Esophagus squamous epithelium (tissue), 5 donors: ENCODE measurements at places on chromosomes 16 and 17. TPM values are rescaled to one million over a fixed set of nuclear protein-coding genes. Genes with fewer than 3 reads are reported as not detected.

LONP2 gene
- 30.9 TPM for total RNA-seq

PMFBP1 gene
- 1.1 TPM for total RNA-seq

KRTAP4-9 gene
- total RNA-seq = not detected

KRTAP4-3 gene
- total RNA-seq = not detected

C16orf46 gene
- 0.38 TPM for total RNA-seq

RND2 gene
- not detected for total RNA-seq

SLC12A3 gene
- total RNA-seq = not detected

DNA sequence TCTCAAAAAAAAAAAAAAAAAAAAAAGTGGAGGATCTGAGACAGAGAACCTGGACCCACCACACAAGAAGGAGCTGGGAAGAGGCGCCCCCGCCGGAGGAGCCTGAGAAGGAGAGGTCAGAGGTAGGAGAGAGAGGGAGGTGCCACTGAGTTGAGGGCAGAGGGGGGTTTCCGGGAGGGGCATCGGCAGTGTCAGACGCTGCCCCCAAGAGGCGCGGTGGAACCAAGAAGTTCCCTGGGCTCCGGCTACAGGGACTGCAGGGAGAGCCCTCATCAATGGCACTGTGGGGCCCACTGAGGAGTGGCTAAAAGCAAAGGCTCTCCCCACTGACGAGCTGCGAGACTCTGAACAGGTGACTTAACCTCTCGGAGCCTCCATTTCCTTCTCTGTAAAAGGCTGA is 4.2 kb downstream of the CCDC42 start:
- H3K4me3 ChIP-seq = no peak overlapping the region
- peaks cover under 1% of the 10 kb centered on the region for H3K4me1 ChIP-seq
- H3K27me3 ChIP-seq = no peaks in the 10 kb centered on the region
- H3K36me3 ChIP-seq = no peaks in the 10 kb centered on the region
- no peak overlapping the region for H3K27ac ChIP-seq

DNA sequence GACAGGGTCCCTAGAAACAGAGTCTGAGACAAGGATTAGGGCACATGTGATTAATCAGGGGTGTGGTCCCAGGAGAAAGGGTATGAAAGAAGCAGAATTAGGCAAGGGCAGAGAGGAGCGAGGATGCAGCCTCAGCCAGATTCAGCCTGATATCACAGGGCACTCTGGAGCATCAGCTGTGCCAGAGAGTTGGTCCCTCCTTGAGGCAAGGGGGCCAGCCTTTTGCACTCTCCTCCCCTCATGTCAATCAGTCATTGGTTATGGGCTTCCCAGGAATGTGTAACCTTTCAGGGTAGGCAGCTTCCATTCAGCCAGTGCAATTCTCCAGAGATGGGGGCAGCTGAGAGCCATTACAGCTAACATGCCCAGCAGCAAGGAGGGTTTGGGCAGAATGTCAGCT is 152.6 kb upstream of the LHX1 start:
- H3K27ac ChIP-seq = no peak overlapping the region
- H3K27me3 ChIP-seq = no peaks in the 10 kb centered on the region
- H3K4me1 ChIP-seq = no peaks in the 10 kb centered on the region
- no peaks in the 10 kb centered on the region for H3K36me3 ChIP-seq

GRCh38 chr17:8692916-8693315 is 51.7 kb downstream of the CCDC42 start:
- H3K36me3 ChIP-seq = no peaks in the 10 kb centered on the region
- DNase-seq = no peak
- no peak overlapping the region for H3K27ac ChIP-seq
- no peak overlapping the region for H3K4me3 ChIP-seq
- no peaks in the 10 kb centered on the region for H3K27me3 ChIP-seq
- H3K4me1 ChIP-seq = no peaks in the 10 kb centered on the region

GRCh38 chr16:23857881-23858269 is 22.1 kb downstream of the PRKCB start:
- H3K4me1 ChIP-seq = no peaks in the 10 kb centered on the region
- no peak for DNase-seq
- H3K36me3 ChIP-seq = no peaks in the 10 kb centered on the region
- H3K4me3 ChIP-seq = no peak overlapping the region
- no peak overlapping the region for H3K27ac ChIP-seq

GRCh38 chr17:18860161-18860972 is 2.4 kb downstream of the PRPSAP2 start:
- H3K4me1 ChIP-seq = peaks cover 20% of the 10 kb centered on the region
- H3K36me3 ChIP-seq = no peaks in the 10 kb centered on the region
- no peaks in the 10 kb centered on the region for H3K27me3 ChIP-seq
- H3K27ac ChIP-seq = peak overlapping the region; percentile 10
- no peak for DNase-seq

GRCh38 chr17:81428948-81429774 is 33.9 kb downstream of the BAHCC1 start:
- peaks cover 63% of the 10 kb centered on the region for H3K4me1 ChIP-seq
- DNase-seq = no peak
- no peaks in the 10 kb centered on the region for H3K36me3 ChIP-seq
- no peaks in the 10 kb centered on the region for H3K27me3 ChIP-seq

GRCh38 chr17:33464669-33465280 is 171.7 kb upstream of the ASIC2 start:
- no peak for DNase-seq
- no peaks in the 10 kb centered on the region for H3K27me3 ChIP-seq
- no peak overlapping the region for H3K4me3 ChIP-seq
- H3K27ac ChIP-seq = no peak overlapping the region
- H3K36me3 ChIP-seq = no peaks in the 10 kb centered on the region
- H3K4me1 ChIP-seq = no peaks in the 10 kb centered on the region

DNA sequence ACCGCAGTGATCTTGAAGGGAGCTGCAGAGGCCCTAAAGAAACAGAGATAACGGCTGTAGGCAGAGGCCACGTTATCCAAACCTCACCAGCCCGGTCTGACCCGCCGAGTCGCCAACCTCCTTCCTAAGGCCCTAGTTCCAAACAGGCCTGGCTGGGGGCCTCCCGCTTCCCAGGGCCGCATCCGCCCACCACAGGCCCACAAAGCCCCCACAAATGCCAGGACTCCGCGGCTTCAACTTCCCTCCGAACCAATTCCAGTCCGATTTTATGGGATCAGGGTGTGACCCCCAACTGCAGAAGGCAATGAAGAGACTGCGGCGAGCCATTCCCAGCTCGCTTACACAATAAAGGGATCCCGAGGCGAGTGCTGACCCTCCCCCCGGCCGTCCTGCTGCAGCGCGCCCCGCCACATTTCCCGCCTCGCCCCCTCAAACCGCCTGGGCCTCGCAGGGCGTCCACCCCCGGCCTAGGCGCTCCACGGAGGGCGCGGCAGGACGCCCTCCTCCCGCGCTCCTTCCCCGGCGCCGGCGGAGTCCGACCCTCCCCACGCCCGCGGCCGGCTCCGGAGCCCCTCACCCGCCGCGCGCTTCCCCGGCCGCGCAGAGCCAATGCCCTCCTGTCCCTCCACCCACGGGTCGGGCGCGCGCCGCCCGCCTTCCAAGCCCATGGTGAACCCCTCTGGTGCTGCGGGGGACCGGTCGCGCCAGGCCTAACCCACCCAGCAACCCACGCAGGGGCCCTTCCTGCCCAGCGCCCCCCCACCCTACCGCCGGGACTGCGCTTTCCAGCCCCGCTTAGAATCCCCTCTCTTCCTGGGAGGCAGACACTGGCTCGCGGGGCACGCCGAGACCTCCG is 926 bp downstream of the MYH10 start:
- H3K36me3 ChIP-seq = no peaks in the 10 kb centered on the region
- no peaks in the 10 kb centered on the region for H3K27me3 ChIP-seq
- H3K27ac ChIP-seq = peak overlapping the region; percentile 50

- H3K4me1 ChIP-seq = no peaks in the 10 kb centered on the region
- no peak overlapping the region for H3K27ac ChIP-seq
- no peak overlapping the region for H3K4me3 ChIP-seq
- DNase-seq = no peak
- peaks cover 16% of the 10 kb centered on the region for H3K27me3 ChIP-seq
- H3K36me3 ChIP-seq = no peaks in the 10 kb centered on the region
Measured at GRCh38 chr16:86231996-86232350, 278.4 kb upstream of the FOXF1 start.
